ENCODE measurements at places on chromosomes 11 and 22.

DNA sequence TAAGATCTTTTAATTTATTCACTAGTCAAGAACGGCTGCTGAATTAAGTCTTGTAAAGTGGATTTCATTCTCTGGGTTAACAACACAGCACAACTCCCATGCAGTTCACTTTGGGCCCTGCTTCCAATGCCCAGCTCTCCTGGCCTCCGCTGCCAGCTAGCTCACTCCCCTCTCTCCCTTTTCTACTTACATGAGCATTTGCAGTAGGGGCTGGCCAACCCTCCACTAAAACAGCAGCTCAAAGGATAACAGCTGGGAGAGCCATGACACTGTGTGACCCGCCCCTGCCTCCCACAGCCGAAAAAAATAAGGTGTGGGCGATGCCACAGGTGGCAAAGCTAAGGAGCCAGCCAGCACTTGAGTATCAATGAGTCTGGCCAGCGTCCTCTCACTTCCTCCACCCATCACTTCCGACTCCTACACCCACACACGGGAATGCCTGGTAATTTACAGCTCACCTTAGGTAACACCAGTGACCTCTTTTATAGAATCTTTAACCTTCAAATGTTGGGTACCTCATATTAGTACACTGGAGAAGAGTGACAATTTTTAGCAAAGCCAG lies 56.8 kb downstream of the DGCR2 start:
- DNase-seq, result no peak

GRCh38 chr11:86620891-86621521 lies 51.4 kb downstream of the ME3 start:
- no peak for DNase-seq

DNA sequence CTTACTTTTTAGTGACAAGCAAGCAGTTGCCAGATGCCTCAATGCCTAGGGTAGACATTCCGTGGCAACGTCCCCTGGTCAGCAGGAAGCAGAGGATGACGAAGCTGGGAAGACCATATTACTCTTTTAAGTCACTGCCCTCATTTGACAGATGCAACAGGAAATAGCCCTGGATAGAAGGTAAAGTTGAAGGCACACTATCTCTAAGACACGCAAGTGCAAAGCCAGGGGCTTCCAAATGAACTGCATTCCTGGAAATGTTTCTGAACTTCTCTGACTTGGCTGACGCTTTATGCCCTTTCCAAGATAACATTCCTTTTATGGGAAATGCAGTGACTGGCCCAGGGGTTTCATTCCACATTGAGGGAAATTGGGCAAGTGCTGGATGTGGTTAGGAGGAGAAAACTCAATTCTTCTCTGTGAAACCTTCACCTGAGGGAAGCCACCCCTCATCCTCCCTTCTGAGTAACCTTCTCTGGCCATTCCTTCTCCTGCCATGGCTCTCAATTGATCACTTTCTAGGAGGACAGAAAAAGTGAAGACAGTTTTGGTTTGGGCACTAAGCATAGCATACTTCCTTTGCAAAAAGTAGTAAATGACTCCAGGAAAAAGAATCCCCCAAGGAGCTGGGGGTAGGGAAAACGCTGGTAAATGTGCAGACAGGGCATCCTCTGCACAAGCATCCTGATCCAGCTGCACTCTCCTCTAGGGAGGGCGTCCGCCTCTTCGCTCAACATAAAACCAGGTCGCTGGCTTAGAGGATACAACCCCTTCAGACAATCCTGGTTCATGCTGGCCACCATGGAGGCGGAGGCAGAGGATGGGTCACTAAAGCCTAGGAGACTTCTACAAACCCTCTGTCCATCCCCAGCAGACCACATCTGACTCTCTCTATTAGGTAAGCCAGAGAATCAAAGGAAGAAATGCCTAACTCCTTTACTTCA lies 14.5 kb downstream of the PCSK7 start:
- DNase-seq, result no peak

DNA sequence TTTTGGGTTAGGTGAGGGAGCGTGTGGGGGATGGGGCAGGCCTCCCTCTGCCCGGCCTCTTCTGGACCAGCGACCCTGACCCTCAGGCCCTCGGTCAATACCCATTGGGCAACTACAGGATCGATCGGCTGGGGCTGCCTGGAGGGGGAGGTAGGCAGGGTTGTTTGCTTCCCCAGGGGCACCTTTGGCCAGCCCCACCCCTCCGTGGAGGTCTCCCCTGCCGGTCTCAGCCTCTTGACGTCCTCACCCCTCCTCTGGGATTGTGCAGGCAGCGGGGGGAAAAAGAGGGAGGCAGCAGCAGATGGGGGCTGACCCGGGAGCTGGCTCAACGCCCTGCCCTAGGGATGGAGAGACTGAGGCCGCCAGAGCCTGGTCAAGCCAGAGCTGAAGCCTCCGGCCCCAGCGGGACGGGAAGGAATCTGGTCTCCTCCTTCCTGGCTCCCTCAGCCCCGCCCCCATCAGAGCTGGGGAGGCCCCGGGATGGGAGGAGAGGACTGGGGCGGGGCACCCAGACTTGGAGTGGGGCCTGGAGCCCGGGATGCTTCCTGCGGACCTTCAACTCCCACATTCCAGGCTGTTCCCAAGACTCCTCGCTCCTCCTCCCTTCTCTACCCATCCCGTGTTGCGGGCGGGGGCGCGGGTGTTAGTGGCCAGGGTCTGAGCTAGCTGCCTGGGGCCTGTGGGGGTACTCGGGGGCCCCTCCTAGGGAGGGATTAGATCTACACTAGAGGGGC lies 14.4 kb upstream of the CDC42EP1 start:
- no peak for DNase-seq

DNA sequence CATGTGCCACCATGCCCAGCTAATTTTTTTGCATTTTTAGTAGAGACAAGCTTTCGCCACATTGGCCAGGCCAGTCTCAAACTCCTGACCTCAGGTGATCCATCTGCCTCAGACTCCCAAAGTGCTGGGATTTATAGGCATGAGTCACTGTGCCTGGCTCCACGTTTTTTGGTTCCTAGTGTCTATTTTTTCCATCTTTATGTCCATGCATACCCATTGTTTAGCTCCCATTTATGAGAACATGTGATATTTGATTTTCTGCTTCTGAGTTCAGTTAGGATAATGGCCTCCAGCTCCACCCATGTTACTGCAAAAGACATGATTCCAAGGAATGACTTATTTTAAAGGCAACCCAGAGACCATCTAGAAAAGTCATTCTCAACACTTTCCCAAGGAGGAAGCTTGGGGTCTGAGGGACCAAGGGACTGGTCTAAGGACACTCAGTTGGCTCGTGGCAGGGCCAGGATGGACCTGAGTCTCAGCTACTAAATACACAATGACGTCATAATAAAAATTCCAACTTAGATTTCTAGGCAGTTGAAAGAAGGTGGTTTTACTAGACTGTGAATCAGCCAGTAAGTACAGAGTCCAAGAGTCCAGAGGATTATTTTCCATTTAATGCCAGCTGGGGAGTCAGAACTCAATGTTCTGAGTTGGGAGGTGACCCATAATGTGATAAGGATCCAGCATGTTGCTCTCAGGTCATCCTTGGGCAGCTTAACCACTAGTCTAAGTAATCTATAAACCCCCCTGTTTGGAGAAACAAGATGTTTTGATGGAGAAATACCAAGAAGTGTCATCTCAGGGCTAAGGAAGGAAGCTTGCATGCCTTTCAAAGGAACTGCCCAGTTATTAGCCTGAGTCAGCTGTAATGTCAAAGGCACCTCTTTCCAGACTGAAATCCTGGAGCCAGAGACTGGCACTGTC lies 39.4 kb downstream of the ABTB2 start:
- DNase-seq, result no peak

DNA sequence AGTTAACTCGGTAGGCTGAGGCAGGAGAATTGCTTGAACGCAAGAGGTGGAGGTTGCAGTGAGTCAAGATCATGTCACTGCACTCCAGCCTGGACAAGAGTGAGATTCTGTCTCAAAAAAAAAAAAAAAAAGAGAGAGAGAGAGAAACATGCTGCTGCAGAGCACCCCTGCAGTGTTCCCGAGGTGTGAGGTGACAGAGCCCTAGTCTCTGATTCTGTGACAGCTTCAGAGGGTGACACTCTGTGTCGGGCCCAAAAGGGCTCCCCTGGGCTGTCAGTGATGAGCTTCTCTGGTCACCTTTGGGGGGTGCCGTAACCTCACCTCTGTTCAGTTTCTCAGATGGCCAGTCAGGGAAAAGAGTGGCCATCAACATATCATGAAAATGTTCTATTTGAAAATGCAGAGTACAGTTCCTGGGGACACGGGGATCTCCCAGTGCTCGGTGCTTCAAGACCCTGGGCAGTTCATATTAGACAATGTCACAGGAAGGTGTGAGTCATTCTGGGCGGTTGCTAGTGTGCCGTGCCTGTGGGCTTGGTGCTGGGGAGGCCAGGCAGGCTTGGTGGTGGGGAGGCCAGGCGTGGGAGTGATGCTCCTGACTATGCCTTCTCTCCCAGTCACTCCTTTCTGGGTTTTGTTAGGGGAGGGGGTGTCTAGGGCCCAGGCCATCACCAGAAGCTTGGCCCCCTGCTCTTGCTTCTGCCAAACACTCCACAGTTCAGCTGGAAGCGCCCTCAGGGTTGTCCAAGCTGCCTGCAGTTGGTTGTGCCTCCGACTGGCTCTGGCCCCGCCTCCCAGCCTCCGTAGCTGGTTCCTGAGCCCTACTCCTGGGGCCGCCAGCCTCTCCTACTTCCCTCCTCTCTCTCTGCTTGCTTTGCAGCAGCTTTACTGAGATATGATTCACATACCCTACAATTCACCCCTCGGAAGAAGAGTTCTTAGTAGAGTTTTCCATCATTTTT lies 52.5 kb upstream of the CLDN5 start:
- no peak for DNase-seq

- no peak for DNase-seq
Measured at GRCh38 chr11:2759228-2760195, 59.7 kb upstream of the KCNQ1OT1 start.

DNA sequence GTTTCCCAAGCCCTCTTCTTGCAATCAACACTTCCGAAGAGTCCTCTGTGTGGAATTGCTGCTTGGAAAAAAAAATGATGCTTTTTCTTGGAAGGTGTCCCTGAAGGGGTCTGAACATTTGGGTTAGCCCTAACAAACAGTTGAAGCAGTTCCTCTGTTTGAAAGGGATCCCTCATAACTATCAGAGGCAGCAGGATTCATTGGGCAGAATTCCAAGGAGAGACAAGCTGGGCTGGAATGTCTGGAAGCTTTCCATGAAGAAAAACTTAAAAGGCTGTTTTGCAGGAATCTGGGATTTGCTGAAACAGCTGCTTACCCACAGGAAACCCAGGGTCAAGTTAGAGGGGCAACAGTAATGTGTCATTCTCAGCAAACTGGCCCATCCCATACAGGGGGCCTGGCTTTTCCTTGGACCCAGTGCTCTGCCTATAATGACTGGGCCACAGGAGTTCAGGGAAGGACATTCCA lies 3.1 kb downstream of the CSNK2A3 start:
- no peak for DNase-seq

DNA sequence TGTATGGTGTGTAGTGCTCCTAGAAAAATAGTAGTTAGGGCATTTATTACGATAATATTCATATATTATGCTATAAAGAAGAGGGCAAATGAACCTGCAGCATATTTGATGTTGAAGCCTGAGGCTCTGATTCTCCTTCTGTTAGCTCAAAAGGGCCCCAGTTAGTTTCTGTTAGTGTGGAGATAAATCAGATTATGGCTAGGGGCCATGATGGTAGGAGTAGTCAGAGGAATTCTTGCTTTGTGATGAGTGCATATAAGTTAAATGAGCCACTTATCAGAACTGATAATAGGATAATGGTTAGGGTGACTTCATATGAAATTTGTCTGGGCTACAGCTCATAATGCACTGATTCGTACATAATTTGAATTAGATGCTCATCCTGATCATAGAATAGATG lies 298.4 kb downstream of the DYNC2H1 start:
- DNase-seq, result no peak

- no peak for DNase-seq
Measured at GRCh38 chr11:30446520-30446919, 123.6 kb downstream of the ARL14EP start.

GRCh38 chr11:104380358-104380757 lies 216.4 kb upstream of the PDGFD start:
- DNase-seq, result no peak

DNA sequence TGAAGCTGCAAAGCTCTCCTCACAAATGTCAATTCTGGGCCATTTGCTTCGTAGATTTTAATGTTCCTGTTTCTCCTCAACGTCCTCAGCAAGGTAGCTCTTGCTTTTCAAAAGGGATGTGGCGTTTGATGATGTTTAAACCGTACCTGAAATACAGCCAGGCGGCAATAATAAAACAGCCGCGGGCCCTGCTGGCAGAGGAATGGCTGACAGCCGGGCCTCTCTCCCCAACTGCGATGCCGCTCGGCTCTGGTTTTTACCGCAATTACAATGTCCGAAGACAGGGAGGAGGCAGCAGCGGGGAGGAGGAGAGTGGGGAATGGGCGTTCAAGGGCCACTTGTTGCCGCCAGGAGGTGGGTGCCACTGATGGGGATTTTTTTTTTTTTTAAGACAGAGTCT lies 27.5 kb downstream of the MACROD1 start:
- no peak for DNase-seq

DNA sequence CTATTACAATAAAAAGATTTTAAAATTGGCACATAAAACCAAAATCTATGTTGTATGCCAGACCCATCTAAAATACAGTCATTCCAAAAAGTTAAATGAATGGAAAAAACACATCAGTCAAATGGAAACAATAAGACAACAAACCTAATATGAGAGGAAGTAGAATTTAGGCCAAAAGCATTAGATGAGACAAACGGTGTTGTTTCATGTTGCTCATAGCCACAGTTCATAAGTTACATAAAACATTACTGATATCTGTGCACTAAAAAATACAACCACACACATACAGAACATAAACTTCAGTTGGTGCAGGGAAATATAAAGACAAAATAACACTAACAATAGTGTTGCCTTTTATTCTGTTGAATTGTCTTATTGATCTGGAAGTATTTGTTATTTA lies 661.9 kb downstream of the CNTN5 start:
- no peak for DNase-seq

DNA sequence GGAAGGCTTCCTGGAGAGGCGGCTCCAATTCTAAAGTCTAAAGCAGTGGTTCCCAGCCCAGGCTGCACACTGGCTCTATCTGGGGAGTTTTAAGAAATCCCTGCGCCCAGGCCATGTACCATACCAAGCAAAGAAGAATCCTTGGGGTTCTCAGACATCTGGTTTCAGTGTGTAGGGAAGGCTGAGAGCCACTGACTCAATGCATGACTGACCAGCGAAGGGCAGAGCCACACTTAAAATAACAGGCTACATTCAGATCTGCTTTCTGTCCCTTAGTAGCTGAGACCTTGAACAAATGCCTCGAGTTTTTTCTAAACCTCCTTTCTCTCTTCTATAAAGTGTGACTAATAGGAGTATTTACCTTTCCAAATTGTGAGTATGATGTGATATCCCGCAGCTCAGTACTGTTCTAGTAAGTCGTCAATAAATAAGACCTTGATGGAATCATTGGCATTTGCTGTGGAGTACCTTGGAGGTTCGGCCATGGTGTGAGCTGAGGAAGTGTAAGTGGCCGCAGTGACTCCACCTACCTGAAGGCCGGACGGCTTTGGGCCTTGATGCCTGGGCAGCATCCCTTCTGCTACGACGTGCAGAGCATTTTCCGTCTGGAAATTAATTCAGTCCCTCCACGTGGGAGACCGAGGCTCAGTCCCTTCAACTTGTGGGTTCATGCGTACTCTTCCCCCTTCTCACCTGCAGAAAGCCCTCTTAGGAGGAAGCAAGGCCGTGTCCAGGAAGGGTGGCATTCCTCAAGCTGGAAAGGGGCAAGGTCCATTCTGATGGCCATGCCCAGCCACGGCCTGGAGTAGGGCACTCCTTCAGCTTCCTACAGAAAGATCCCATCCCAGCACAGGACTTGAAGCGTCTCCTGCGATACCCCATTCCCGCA lies 25.1 kb downstream of the GLB1L2 start:
- no peak for DNase-seq

Data from stimulated activated CD8-positive, alpha-beta memory T cell treated with anti-CD3 and anti-CD28 coated beads, Interleukin-7, amount 100 ng/mL, for 1 hour (primary cell).